Stimulated activated memory B cell treated with anti-CD40 and anti-IgM and Interleukin-4, amounts not matched to agents 10 μg/mL and 1 μg/mL and 100 μg/mL, for 72 hours (primary cell): ENCODE measurements at places on chromosomes 3 and 15.

DNA sequence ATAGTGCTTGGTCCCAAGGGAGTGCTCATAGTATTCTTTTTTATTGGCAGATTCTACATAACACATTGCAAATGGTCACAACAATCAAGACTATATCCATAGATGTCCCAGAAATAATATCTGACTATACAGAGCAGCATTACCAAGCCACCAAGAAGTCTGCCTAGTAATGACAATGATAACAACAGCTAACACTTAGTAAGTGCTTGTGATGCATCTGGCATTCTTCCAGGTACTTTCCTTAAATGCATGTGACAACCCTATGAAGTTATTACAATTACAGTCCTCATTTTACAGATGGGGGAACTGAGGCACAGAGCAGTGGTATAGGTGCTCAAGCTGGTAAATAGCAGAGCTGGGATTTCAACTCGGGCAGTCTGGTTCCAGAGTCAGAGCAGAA lies 49.6 kb upstream of the ICE2 start:
- no peak for ATAC-seq

DNA sequence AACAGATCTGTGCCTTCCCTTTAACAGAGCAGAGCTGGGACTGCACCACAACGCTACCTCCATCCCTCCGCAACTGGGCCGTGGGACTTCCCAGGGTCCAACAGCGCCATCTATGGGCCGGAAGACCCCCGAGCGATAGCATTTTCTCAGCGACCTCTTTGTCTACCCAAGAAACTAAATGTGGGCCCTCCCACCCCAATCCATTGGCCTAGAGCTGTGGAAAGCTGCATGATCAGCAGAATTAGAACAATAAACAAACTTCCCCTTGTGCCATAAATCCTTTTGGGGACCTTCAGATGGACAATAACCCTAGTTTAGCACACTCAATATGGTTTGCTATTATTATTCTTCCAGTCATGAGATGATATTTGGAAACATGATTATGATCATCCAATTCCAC lies 74.8 kb upstream of the NTRK3 start:
- no peak for ATAC-seq

DNA sequence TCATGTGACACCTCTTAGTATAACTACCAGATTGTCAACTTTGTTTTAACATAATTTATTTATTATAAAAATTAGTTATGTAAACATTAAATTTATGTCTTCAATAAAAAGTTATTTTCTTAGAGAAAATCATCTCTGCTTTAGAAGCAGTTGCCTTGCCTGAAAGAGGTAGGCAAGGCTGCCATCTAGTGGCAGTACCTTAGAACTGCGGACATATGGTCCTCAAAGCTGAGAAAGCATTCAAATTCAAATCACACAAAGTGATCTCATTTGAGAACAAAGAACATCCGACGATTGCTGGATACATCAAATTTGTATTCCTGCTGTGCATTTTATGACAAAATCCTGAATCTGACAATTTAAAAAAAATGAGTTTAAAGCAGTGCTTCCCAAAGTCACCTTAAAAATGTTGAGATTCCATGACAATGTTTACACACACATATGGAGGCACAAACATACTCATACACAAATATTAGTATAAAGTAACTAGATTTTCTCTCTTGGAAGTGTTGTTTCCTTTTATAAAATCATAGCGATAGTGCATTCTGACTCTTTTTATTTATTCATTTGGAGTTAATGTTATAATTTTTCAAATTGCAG lies 617.4 kb downstream of the CADM2 start:
- no peak for ATAC-seq

DNA sequence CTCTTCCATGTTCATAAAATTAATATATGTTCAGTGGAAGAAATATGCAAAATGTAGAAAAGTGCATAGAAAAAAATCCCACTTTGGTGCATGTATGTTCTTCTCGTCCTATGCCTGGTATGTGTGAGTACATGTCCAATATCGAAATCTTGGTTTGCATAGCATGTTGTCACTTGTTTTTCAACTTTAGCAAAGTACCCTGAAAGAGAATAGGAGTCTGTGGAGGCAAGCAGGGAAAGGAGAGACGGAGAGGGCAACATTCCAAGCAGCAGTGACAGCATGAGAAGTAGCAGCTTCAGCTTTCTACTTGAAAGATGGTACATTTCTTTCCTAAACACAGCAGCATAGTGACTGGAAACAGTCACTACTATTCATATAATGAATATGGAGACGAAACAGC lies 56.8 kb upstream of the CACNA2D3 start:
- no peak for ATAC-seq

- no peak for ATAC-seq
Measured at GRCh38 chr15:60949039-60949977, 279.8 kb downstream of the RORA start.

DNA sequence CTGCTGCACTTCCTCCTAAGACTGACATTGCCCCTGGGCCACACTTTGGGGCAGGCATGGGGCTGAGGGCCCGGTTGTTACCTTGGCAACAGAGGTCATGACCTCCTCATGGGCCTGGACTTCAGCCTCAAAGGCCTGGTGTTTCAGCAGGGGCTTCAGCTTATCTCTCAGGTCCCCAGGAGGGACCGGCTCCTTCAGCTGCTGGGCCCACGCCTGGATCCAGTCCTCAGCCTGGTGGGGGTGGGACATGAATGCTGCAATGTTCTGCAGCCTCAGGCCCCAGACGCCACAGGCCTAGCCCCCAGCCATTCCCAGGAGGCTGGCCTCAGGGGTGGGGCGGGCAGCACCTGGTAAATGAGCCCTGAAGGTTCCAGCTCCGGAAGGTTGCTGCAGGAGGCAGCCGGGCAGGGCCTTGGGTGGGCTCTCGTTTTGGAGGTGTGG lies 27.6 kb downstream of the SPTBN5 start:
- no peak for ATAC-seq

DNA sequence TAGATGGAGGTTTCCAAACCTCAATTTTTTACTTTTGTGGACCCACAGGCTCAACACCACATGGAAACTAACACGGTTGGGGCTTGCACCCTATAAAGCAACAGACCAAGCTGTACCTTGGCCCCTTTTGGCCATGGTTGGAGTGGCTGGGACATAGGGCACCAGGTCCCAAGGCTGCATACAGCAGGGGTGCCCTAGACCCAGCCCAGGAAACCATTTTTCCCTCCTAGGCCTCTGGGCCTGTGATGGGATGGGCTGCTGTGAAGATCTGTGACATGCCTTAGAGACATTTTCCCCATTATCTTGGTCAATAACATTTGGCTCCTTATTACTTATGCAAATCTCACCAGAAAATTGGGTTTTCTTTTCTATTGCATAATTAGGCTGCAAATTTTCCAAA lies 337.0 kb upstream of the CADM2 start:
- ATAC-seq: no peak

GRCh38 chr15:40452296-40453090 lies 11.7 kb downstream of the BAHD1 start:
- ATAC-seq: peak; percentile 78

GRCh38 chr15:56934269-56934668 lies 15.8 kb downstream of the TCF12 start:
- ATAC-seq: no peak

DNA sequence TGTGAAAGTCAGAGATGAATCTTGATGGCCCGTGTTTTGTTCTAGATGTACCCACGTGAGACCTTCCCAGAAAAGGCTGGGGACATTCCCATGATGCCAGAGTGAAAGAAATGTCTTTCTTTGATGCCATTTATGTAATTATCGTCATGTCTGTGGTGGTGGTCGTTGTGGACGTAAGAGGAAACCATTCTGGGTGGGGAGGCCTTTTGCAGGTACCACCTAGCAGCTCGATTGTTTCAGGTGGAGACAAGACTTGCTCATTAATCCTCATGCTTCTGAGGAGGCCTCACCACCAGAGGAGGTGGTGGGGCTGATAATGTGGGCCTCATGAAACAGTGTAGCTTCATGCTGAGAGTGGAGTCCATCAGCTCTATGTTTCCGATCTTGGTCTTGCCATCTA lies 58.1 kb upstream of the USP3 start:
- ATAC-seq: no peak

DNA sequence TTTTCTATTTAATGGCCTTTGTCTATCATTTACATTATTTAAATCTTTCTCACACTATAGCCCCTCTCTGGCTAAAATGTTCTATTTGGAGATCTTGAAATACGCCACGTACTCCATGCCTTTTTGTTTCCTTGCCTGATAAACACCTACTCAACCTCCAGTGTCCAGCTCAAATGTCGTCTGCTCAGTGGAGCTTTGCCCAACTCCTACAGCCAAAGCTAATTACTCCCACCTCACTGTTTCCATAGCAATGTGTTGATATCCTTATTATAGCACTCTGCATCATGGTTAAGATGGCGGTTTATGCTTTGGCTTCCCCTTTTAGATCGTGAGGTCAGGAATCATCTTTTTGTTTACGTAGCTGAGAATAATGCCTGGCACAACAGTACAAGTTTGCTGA lies 55.9 kb downstream of the NGLY1 start:
- no peak for ATAC-seq

DNA sequence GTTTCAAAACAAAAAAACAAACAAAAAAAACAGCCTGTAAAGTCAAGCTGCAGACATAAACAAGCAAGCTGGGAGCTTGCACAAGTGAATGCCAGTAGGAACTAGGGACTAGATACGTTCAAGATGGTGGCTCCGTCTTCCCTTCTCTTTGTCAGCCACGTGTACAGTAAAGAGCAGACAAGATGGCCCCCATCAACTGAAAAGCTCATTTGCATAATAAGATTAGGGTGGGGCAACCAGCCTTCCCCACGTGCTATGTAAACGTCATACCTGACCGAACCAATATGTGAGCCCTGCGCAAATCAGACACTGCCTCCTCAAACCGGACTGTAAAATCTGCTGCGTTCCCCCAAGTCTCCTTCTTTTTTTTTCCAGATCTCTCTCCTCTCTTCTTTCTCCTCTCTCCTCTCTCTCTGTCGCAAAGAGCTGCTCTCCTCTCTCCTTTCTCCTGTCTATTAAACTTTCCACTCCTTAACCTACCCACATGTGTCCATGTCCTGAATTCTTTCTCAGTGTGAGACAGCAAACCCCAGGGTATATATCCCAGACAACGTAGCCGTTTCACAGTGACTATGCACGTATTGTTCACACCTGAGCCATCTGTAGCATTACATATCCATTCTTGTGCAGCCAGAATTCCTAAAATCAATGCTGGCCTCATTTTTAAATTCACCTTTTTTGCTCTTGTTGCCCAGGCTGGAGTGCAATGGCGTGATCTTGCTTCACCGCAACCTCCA lies 31.2 kb upstream of the FXR1 start:
- no peak for ATAC-seq

- no peak for ATAC-seq
Measured at GRCh38 chr3:131474115-131474514, 28.7 kb downstream of the MRPL3 start.

GRCh38 chr3:81033684-81034083 lies 727.8 kb downstream of the GBE1 start:
- ATAC-seq: no peak

GRCh38 chr3:152921351-152921750 lies 86.4 kb downstream of the P2RY1 start:
- no peak for ATAC-seq

DNA sequence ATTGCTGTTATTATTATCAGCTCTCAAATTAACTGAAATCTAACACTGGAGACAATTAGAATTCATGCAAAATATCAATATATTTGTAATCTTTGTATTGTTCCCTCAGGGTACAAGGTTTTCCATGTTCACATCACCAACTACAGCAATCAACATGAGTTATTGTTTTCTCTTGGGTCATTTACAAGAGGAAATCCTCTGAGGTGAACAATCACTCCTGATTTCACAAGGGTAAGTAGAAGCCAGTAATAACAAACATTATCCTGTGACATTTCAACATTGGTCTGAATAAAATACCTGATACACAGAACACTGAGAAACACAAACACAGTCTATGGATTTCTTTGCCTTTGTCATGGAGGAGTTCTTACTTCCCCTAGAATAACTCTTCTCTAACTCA lies 174.0 kb downstream of the SUCNR1 start:
- no peak for ATAC-seq

DNA sequence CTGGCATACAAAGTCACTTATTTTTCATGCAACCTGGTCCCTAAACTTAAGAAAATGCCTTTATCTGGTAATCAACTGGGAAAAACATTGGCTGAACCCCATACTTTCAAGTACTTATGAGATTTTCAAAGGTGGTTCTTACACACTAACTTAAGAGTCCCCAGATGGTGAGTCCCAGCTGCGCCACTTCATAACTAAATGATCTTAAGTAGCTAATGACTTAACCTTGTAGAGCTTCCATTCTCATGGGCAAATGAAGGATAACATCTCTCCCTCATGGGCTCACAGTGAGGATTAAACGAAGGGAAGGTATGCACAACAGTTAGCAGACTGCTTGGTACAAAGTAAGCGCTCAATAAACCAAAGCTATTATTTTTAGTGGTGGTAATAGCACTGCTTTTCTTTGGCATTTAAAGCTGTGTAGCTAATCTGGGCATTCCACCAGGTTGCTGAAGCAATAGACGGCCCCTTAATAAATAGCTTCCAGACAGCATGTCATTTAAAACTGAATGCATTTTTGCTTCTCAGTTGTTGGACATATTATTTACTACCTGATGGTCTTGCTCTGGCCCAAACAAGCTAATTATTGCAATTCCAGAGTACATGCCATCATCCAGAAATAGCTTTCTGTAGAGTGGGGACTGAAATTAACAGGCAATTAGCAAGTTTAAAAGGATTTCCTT lies 55.4 kb downstream of the LIPC start:
- no peak for ATAC-seq

- ATAC-seq: no peak
Measured at GRCh38 chr3:119309591-119309990, 15.4 kb downstream of the ARHGAP31 start.

- ATAC-seq: no peak
Measured at GRCh38 chr15:69729167-69729748, 276.6 kb downstream of the RPLP1 start.

GRCh38 chr3:194688200-194688740 lies 2.6 kb downstream of the FAM43A start:
- peak; percentile 69 for ATAC-seq

DNA sequence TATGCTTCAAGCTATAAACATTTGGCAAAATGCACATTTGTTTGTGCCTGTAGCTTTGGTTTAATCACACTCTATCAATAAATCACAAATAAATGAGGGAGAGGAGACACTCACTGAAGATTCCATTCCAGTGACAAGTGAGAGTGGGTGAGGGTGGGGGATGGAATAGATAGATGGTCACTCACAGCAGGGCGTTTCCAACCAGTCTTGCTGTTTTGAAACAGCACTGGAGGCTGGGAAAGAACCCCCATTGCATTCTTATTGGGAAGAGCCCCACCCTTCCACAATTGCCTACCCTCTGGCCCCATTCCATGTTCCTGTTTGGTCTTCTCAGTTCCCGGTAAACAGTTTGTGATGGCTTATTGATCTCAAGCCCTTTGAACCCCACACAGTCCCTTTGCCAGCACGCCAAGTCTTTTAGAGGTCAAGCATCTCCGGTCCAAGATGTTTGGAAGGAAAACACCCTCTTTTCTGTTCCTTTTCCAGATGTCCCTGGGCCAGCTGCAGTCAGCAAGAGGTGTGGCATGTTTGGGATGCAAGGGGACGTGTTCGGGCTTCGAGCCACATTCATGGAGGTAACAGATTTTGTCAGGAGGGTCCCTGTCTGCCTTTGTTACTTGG lies 30.7 kb downstream of the LMCD1 start:
- ATAC-seq: no peak
